Psoas muscle (tissue), 8 donors: ENCODE measurements at places on chromosomes 16 and 17. TPM values are rescaled to one million over a fixed set of nuclear protein-coding genes. Genes with fewer than 3 reads are reported as not detected.

The SLC9A5 gene
- polyA plus RNA-seq = 1.1 TPM

The PYDC1 gene
- polyA plus RNA-seq = not detected

The RAB11FIP4 gene
- 0.08 TPM for polyA plus RNA-seq

The TMC8 gene
- polyA plus RNA-seq = 0.43 TPM
